ENCODE measurements at places on chromosomes 1 and 21. TPM values are rescaled to one million over a fixed set of nuclear protein-coding genes. Genes with fewer than 3 reads are reported as not detected.

Gene ACKR1
- not detected for total RNA-seq

Gene LPGAT1
- total RNA-seq, result 29.5 TPM

Gene ATF3
- total RNA-seq, result 47.5 TPM

Gene PCP4L1
- not detected for total RNA-seq

Gene CEP104
- 14.7 TPM for total RNA-seq

Gene REN
- not detected for total RNA-seq

Gene PSMD4
- 173 TPM for total RNA-seq

Gene COL8A2
- total RNA-seq, result 0.08 TPM

Gene RNPC3
- 5.3 TPM for total RNA-seq

Gene GRHL3
- 0.77 TPM for total RNA-seq

Gene ZMYND12
- total RNA-seq, result 0.41 TPM

Gene MYCBP
- total RNA-seq, result 18.4 TPM

All from A549 treated with Mapracorat at 1 μM for 4 hours (cell line).